Naive B cell (primary cell): ENCODE measurements at places on chromosomes 2 and 18.
A peak's percentile ranks its signal among the peaks of the same experiment; 100 is the strongest.

- DNase-seq = no peak
Observed at GRCh38 chr2:232321156-232321816, 57.3 kb upstream of the ALPP start.

DNA sequence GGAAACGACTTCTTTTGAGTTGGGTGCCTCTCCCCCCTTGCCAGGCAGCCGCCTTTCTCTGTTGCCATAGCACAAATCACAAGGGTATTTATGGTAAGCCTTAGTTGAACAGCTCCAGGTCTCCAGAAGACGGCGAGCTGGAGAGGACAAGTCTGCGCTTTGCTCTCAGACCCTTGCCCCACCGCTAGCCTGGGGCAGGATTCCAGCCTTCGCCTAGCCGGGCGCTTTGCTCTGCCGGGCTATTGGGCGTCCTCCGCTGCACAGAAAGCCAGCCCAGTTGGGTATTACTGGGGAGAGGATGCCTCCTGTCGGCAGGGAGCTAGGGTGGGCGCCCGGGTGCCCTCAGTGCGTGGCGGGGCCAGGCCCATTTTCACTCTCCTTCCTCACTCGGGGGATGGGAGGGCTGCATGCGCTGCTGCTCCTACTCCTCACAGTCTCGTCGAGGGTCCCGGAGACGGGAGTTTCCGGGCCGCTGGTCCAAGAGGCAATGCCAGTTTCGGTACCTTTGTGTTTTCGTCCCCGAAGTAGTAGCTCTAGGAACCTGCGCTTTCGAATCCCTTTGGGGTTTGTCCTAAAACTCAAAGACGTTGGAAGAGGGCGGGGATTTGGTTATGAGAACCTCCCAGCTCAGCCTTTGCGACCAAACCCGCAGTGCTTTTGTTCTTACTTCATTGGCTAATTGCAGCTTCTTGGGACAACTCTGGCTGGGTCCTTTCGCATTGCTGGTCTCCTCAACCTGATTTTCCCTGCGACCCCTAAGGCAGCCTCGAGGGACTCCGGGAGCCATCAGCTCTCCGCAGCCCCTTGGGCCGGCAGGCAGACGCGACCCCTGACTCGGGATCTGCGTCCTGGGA, 3.6 kb upstream of the DLX2 start:
- DNase-seq = no peak

DNA sequence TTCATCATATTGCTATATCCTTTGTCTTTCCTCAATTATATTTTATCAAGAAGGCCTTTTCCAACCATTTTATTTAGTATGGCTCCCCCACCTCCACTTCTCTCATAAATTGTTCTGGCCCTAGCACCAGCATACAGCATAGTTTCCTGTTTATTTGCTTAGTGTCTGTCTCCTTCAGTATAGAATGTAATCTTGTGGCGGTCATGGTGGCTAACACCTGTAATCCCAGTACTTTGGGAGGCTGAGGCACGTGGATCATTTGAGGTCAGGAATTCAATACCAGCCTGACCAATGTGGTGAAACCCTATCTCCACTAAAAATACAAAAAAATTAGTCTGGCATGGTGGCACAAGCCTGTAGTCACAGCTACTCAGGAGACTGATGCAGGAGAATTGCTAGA, 39.6 kb upstream of the CLASP1 start:
- no peak for DNase-seq

DNA sequence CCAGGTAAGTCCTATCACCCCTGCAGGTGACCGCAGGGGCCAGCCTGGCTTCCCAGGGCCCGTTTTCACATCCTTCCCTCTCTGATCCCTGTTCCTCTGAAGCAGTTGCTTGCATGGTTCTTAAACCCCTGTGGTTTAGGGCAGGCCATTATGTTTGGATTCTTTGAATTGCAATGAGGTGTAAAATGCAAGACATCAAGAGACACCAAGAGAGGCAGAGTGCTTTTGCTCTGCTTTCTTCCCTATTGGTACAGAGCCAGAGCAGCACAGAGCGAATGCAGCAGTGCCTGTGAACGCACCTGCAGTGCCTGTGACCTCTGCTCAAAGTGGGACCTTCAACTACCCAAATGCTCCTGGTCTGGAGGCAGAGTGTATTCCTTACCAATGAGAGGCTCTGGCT, 7.6 kb downstream of the RFX8 start:
- DNase-seq = no peak

GRCh38 chr18:8373486-8373885, 235.8 kb upstream of the RAB12 start:
- no peak for DNase-seq

DNA sequence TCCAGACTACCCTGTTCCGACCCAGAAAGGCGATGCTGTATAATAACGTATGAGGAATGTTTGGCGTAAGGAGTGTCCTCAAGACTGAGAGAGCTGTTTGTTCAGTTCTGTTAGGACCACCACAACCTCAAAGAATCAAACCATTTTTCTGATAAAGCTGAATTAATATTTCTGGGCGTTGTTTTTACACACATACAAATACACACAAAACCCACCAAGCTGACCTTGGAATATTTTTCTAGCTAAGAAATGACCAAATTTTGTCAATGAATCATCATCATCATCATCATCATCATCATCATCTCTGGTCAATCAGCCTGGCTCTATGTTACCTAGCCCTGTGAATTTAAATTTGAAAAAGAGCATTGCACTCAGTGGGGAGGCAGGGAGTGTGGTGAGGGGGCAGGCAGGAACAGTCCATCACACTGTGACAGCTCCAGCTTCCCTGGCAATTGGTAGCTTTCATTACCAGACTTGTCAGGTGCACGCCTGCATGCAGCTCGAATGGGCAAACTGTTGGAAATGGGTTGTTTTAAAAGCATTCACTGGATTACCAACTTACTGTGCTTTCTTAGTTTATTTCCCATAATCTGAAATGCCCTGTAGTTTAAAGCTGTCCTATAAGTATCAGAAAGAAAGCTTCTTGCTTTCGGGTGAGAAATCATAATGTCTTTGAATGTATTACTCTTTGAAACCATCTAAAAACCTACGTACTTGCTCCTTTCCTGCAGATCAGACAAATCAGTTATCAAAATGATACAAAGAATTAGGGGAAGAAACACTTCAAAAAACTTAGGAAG, 6.9 kb upstream of the POU3F3 start:
- DNase-seq = no peak

- DNase-seq = no peak
Observed at GRCh38 chr2:17800219-17800618, 16.0 kb upstream of the MSGN1 start.

- DNase-seq = no peak
Observed at GRCh38 chr2:94995553-94996304, 29.8 kb upstream of the MAL start.

- DNase-seq = no peak
Observed at GRCh38 chr2:190916829-190917228, 36.2 kb downstream of the GLS start.

GRCh38 chr2:189024901-189025618, 50.9 kb downstream of the COL3A1 start:
- DNase-seq = no peak

DNA sequence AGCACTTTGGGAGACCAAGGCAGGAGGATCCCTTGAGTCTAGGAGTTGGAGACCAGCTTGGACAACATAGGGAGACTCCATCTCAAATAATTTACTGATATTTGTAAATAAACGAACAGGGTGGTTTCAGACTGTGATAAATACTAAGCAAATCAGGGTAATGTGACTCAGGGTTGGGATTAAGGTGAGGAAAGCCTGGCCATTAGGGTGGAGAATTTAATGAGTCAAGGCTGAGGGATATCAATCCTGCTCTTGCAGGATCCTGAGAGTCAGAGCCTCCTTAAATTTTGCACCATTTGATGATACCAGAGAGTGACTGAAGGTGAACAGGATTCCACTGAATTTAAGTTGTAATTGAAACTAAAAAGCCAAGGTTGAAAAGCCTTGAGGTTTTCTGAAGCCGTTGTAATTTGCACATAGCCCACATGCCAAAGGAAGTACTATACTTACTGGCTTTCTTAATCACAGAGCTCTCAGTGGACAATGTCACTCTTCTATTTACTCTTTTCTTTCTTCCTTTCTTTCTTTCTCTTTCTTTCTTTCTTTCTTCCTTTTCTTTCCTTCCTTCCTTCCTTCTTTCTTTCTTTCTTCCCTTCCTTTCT, 28.6 kb upstream of the AP1S3 start:
- no peak for DNase-seq

GRCh38 chr18:29531746-29532145, 1354.8 kb upstream of the CDH2 start:
- DNase-seq = no peak

DNA sequence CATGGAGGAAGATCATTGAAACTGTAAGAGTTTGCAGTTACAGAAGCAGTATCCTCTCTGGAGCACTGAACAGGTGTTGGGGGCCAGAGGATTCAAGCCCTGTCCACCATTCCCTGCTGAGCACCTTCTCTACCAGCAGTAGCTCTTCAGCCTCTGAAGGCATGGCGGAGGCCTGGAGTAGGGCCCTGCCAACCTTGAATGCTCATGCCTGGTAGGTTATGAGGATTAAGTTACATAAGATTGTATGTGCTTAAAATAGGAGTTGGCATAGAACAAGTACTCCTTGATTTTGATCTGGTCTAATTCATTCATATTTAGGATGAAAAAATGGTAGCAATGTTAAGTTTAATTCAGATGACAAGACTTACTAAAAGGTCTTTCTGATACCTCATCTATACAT, 40.2 kb downstream of the FMNL2 start:
- DNase-seq = no peak

DNA sequence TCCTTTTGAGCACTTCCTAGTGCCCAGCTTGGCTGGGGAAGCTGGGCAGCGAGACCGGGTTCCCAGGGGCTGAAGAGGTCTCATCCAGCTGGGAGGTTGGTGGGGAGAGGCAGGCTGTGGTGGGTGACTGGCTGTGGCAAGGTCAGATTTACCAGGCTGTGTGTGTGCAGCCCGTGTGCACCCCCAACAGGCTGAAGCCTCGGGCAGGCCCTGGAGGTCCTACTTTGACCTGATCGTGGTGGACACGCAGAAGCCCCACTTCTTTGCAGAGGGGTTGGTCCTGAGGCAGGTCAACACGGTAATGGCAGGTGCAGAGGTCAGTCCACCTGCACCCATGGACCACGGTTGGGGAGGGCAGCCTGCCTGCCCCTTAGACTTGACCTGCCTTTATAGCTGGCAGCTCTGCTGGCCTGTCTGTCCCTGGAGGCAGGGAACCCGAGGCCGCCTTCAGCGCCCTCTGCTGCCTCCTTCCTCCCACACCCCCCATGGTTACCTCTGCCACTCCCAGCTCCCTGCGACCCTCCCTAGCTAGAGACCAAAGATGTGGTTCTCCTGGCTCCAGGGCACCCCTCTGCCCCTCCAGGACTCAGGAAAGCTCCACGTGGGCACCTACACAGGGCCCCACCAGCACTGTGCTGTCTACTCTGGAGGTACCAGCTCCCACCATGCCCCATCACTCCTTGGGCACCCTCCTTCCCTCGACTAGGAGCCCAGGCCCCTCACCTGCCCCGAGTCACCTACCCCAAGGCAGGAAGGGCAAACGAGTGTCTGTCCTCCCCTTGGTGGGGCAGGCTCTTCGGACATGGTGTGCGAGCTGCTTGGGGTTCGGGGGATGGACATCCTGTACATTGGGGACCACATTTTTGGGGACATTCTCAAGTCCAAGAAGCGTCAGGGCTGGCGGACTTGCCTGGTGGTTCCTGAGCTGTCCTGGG, 4.0 kb downstream of the NT5DC4 start:
- DNase-seq = no peak

- peak; percentile 14 for DNase-seq
Observed at GRCh38 chr2:8984855-8985254, 18.6 kb downstream of the MBOAT2 start.

- no peak for DNase-seq
Observed at GRCh38 chr18:8537400-8537799, 71.8 kb upstream of the RAB12 start.

DNA sequence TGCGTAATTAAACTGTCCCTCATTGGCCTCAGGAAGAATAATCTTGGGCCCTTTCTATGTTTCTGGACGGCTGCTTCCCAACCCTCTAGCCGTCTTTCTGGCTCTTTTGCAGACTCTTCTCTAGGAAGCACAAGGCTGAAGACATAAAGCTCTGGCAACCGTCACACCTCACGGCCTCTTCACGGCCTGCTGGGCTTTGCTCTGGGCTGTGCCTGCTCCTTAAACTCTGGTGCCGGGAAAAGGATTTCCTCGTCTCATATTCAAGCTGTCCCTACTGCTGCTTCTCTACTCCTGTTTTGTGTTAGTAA, 36.0 kb upstream of the WIPF1 start:
- DNase-seq = no peak

DNA sequence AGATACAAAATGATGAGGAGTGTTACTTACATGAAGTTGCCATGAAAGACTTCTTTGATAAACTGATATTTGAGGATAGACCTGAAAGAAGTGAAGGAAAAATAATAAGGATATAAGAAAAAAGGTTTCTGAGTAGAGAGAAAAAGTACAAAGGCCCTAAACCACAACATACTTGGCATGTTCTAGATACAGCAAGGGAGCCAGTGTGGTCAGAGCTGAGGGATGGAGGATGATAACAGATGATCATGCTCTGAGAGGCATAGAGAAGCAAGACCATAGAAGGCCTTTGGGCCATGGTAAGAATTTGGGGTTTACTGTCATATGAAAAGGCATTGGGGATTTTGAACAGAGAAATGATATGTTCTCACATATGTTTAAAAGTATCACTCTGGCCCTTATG, 424.1 kb upstream of the CHST9 start:
- DNase-seq = no peak

DNA sequence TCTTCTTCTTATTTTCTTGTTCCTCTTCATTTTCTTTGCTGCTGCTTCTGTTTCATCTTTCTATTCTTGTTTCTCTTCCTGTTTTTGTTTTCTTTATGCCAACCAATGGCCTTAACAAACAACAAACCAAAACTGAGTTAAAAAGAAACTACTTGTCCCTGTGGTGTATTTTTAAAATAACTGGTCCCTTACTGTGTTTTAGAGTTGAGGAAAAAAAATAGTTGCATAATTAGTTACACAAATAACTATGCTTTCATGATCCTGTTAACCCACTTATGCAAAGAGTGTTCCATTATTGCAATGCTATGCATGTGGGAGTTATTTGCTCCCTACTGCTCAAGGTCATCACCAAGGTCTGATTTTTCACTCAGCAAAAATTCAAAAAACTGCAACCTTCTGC, 39.5 kb upstream of the IMP4 start:
- DNase-seq = no peak

DNA sequence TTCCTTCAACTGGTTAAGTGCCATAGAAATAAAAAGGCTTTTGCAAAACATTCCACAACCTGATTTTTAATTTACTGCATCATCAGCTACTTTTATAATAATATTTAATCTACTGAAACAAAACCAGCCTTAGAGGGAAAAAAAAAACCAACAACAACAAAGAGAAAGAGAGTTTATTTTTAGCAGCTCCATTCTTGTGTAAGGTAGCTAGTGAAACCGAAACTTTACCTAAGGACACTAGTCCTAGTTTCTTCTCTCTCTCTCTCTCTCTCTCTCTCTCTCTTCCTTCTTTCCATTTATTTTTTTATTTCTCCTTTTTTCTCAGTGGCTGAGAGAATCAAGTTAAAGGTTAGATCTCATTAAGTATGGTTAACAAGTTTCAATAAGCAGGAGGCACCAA, 21.4 kb downstream of the EN1 start:
- no peak for DNase-seq
